ENCODE measurements at places on chromosomes 16 and 17.

DNA sequence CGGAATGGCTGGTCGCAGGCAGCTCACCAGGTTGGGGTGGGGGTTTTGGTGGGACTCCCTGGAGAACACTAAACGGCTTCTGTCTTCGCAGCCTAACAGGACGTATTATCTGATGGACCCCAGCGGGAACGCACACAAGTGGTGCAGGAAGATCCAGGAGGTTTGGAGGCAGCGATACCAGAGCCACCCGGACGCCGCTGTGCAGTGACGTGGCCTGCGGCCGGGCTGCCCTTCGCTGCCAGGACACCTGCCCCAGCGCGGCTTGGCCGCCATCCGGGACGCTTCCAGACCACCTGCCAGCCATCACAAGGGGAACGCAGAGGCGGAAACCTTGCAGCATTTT is 59.7 kb downstream of the PDPK1 start:
- no peak for DNase-seq

- DNase-seq = no peak
Measured at GRCh38 chr16:30600215-30600614, 10.0 kb downstream of the ZNF689 start.

DNA sequence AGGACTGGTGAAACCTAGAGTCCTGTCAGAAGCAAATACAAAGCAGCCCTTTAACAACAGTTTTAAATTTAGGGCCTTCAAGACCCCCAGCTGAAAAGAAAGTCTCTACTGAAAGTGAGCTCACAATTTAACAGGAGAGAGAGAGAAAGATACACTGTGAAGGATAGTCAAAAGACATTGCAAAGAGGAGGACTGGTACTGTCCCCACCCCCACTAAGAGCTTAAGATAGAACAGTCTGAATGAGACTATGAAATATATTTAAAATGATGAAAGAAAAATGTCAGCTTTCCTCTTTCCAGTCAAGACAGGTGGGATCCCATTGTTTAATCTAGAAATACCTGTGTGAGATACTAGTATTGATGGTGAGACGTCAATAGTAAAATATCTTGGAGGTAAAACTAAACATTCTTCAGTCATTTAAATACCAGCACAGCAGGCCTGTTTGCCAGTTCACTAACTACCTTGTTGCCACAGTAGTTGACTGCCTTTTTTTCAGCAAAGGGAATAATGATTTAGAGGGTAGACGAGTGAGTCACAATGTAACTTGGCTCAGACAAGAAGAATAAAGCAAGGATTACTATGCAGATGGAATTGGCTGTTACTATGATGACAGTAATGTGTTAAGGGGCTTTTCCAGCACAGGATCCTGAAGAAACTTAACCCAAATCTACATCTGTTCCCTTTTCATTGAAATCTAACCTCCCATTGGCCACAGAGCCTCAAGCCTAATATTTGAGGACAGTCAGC is 47.2 kb upstream of the RASL10B start:
- no peak for DNase-seq

DNA sequence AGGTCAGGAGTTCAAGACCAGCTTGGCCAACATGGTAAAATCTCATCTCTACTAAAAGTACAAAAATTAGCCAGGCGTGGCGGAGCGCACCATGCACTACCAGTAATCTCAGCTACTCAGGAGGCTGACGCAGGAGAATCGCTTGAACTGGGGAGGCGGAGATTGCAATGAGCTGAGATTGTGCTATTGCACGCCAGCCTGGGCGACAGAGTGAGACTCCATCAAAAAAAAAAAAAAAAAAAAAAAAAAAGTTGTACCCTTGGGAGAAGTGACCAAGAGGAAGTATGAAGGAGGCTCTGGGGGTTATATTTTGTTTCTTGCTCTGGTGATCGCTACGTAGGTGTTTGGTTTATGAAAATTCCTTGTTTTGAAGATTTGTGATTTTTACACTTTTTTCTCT is 66.3 kb downstream of the LITAF start:
- DNase-seq = no peak

GRCh38 chr17:44614862-44615261 is 41.4 kb upstream of the MEIOC start:
- DNase-seq = no peak
